ENCODE measurements at places on chromosomes 3 and 15.

DNA sequence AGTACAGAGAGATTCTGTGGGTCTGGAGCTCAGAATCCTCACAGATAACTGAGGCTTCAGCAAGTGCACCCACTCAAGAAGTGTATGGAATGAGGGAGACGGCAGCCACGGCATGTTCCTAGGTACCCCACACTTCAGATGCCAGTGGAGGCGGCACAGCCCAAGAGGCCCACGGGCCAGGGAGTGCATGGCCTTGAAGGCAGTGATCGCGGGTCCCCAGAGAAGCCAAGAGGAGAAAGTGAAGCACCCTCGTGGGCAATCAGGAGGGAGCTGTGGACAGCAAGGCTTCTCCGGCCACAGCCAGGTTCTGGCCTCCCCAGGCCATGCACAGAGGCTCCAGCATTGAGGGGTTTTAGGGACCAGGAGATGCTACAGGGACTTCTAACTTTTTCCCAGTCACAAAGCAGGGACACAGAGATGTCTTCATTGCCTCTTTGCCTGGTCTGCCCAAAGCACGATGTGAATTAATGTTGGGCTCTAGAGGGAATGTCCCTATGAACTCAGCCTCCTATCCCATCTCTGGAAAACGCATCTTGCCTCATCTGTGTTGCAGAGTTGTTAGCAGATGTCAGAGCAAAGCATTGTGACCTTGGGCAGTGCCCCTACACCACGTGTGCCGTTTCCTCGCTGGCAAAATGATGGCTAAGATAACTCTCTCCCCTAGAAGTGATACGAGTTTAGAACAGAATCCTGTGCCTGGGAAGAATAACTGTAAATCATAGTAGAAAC is 2.6 kb upstream of the MAP6D1 start:
- no peak for DNase-seq

- no peak for DNase-seq
Measured at GRCh38 chr3:156819842-156820691, 6.1 kb upstream of the LEKR1 start.

- DNase-seq: no peak
Measured at GRCh38 chr3:47161983-47162696, 1.8 kb downstream of the SETD2 start.

DNA sequence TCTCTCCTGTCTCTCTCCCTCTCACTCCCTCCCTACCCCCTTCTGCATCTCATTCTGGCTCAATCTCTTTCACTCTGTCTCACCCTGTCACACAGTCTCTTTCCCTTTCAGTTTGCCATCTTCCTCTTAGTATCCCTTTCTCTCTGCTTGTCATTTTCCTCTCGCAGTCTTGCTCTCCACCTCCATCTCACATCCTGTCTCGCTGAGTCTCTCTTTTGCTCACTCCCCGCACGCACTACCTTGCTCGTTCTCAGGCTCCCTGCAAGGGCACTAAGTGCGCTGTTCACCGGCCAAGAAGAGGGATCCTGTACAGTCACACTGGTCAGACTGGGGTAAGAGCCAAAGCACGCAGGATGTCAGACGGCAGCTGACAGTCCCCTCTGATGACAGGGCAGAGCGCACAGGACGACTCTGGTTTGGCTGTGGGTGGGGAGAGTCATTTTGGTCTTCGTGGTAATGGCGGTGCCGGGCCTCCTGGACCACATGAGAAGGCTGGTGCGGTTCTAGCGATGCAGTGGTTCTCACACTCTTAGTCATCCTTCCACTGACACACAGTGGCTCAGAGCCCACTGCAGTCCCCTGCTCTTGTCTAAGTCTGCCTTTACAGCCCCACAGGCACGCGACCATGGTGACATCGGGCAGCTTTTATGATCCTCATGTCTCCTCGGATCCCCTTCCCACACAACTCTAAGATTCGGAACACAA is 356.8 kb downstream of the FOXP1 start:
- DNase-seq: no peak

DNA sequence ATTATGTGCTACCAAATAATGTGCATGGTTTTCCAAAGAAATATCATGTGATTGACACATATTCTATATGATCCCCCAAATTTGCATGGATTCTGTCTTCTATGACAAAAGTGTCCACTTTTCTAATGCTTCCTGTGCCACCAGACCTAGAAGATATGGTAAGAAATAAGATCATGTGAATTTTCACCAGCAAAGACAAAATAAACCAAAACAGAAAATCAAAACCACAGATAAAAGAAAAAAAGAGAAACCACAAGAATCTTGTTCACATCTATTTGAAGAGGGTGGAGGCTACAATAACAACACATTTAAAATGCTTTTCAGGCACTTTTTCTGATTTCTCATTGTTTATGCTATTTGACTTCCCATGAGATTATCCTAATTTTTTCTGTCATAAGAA is 303.4 kb downstream of the DIPK2A start:
- DNase-seq: no peak
